ENCODE measurements at places on chromosomes 1 and 21.

- peak; percentile 73 for DNase-seq
These were observed 112.3 kb downstream of the TSEN15 start for GRCh38 chr1:184163674-184164465.

GRCh38 chr1:199020904-199021303 is 382.1 kb downstream of the PTPRC start:
- DNase-seq: no peak

DNA sequence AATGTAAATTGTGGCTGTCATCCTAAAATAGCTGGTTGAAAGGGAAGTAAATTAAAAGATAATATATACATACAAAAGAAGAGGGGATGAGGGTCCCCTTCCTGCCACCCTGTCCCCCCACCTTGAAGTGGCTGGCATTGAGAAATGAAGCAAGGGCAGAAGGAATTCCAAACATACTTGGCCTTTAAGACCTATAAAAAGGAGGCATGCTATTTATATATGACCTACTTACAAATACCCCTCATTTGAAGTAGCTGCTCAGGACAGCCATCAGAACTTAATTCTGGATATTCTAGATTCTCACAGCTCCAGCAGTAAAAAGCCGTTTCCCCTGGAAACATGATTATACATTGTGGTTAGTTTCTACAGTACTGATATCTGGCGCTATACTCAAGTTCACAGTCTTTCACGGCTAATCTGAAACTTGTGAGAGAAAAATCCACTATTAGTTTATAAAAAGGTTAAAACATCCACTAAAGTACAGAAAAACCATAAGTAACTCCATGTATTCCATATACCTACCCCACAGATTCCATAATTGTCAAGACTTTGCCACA is 9.6 kb upstream of the MAP10 start:
- no peak for DNase-seq

DNA sequence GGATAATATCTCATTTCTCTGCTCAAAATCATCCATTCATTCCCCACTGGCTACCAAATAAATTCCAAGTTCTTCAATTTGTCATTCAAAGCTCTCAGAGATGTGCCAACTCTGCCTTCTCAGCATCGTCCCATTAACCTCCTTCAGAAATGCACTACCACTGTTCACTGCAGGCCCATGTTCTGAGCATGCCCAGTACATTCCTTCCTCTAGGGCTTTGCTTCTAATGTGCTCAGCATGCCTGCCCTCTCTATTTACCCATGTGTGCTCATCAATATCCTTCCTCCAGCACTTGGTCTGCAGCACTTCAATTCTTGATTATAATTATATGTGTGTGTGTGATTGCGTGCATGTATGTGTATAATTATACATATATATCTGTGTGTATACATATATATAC is 36.1 kb upstream of the RGS8 start:
- DNase-seq: peak; percentile 14

DNA sequence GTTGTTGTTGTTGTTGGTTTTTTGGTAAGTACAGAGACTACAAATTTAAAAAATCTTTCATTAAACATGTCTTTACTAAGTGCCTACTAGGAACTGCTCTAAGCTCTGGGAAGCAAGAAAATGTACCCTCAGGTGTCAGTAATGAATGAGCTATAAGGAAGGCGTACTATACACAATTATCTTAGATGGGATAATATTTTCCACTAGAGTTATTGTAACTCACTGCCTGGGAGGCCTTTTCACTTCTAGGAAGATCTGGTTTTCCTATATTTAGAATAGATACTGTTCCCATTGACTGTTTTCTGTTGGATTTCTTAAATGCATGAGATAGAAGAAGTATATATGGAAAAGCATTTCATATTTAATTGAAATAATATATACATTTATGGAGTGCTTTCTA is 19.6 kb downstream of the CLIC4 start:
- no peak for DNase-seq

DNA sequence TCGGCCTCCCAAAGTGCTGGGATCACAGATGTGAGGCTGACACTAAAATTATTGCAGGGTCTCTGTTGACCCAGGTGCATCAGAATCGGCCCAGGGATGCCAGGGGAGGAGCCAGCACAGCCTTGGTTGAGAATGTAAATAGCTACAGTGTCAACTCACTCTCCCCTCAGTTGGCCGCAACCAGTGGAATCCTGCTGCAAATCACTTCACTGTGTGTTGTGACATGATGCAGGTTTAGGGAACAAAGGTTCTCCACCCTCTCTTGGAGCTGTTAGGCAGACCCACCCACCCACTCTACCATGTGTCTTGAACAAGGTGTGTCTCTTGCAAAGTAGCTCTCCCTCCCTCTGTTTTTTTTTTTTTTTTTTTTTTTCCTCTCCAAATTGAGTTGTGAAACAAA is 60.5 kb upstream of the SOD1 start:
- DNase-seq: no peak

GRCh38 chr21:42467140-42467983 is 28.7 kb downstream of the RSPH1 start:
- peak; percentile 2 for DNase-seq

DNA sequence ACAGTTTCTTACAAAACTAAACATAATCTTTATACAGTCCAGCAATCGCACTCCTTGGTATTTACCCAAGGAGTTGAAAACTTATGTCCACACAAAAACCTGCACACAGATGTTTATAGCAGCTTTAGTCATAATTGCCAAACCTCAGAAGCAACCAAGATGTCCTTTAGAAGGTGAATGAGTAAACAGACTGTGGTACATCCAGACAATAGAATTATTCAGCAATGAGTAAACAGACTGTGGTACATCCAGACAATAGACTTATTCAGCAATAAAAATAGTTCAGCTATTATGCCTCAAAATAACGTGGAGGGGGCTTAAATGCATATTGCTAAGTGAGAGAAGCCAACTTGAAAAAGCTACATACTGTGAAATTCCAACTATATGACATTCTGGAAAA is 87.0 kb upstream of the GALNT2 start:
- DNase-seq: no peak

GRCh38 chr1:193538003-193538354 is 351.6 kb upstream of the B3GALT2 start:
- DNase-seq: no peak

GRCh38 chr1:179881642-179882252 is 338 bp upstream of the TOR1AIP1 start:
- peak; percentile 96 for DNase-seq

- DNase-seq: no peak
These were observed 49.0 kb downstream of the RUNX3 start for GRCh38 chr1:24881034-24881433.

GRCh38 chr1:180280617-180281016 is 50.6 kb downstream of the LHX4 start:
- DNase-seq: no peak

GRCh38 chr21:45381036-45381787 is 23.8 kb upstream of the COL18A1 start:
- no peak for DNase-seq

GRCh38 chr1:17381161-17381560 is 9.2 kb downstream of the PADI6 start:
- DNase-seq: no peak

Data from fibroblast of the aortic adventitia (primary cell).